ENCODE measurements at places on chromosomes 12 and 14.
A peak's percentile ranks its signal among the peaks of the same experiment; 100 is the strongest.

GRCh38 chr12:121663610-121663929, 5.9 kb downstream of the MORN3 start:
- no peak for DNase-seq

DNA sequence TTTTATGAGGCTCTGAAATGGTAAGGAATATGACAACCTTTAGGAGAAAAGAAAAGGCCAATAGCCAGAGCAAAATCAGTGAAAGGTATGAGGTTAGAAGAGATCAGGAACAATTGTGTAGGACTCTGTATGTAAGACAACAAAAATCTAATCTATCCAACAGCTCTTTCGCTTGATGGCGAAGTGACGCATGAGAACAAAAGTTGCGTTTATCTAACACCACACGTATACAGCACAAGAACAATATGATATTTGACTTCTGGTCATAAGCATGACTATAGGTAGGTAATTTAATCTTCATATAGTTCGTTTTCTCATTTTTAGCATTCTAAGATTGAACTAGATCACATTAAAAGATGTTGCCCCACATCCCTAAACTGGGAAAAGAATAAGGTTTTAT, 1.5 kb downstream of the CLECL1 start:
- DNase-seq: no peak

DNA sequence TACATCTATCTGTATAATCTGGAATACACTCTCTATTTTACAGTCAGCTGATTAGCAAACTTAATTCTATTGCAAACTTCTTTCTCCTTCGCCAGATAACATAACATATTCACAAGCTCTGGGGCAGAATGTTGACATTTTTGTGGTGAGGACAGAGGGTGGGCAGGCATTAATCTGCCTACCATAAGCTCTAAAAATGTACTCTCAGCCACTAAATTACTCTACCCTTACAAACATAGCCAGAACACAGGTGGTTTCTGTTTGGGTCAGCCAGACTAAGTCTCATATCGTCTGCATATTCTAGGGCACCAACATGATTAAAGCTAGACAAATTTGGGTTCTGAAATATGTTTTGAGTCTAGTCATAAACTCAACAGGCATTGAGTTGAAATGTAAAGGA, 90.1 kb downstream of the SLC6A15 start:
- DNase-seq: peak; percentile 11

GRCh38 chr12:70178038-70178437, 65.2 kb upstream of the CNOT2 start:
- DNase-seq: no peak

DNA sequence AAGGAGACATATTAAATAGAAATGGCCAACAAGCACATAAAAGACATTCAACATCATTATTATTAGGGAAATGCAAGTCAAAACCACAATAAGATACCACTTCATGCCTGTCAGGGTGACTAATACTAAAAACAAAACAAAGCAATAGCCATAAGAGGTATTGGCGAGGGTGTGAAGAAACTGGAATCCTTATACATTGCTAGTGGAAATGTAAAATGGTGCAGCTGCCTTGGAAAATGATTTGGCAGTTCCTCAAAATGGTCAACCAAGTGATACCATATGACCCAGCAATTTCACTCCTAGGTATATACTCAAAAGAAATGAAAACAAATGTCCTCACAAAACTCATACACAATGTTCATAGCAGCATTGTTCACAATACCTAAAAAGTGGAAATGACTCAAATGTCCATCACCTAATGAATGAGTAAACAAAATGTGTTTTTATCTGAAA, 27.0 kb downstream of the GPR135 start:
- no peak for DNase-seq

DNA sequence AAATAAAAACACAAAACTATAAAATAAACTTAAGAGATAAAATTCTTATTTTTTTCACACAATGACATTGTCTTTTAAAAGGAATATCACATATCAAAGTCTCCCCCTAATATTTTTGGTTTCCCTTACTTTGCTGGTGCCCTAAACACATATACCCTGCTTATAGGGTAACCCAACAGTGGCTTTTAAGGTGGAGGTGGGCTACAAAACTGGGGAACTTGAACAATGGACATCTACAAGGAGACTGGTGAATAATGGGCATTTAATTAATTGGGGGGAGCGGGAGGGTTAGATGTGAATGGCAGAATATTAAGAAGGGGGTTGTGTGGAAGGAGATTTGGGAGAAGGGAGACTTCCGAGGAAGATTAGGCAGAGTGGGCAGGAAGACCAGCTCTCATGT, 9.6 kb downstream of the B4GALNT1 start:
- no peak for DNase-seq

GRCh38 chr12:110798461-110798860, 48.3 kb upstream of the CCDC63 start:
- no peak for DNase-seq

- DNase-seq: no peak
Measured at GRCh38 chr14:72104011-72104613, 171.9 kb downstream of the RGS6 start.

GRCh38 chr12:43882578-43883178, 46.8 kb downstream of the TMEM117 start:
- peak; percentile 56 for DNase-seq

GRCh38 chr12:1167784-1168183, 176.8 kb downstream of the ERC1 start:
- no peak for DNase-seq
